AG09309 (cell line): ENCODE measurements at places on chromosomes 16 and 17.

GRCh38 chr17:4938688-4939545 lies 929 bp downstream of the SLC25A11 start:
- no peak for DNase-seq

DNA sequence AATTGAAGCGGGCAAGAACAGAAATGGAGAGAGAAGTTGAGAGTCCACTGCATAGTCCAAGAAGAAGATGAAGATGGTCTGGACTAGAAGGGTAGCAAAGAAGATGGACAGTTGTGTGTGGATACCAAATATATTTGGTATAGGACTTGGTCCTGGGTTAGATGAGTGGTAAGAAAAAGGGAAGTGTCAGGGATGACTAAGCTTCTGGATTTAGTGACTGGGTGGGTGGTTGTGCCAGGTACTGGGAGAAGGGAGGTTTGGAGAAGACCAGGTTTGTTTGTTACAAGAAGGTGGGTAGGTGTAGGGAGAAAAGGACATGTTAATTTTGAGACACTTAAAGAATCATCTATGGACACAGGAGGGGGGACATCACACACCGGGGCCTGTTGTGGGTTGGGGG lies 5.4 kb downstream of the VMP1 start:
- no peak for DNase-seq

- no peak for DNase-seq
Observed at GRCh38 chr17:50426814-50427787, 1.1 kb downstream of the ACSF2 start.

DNA sequence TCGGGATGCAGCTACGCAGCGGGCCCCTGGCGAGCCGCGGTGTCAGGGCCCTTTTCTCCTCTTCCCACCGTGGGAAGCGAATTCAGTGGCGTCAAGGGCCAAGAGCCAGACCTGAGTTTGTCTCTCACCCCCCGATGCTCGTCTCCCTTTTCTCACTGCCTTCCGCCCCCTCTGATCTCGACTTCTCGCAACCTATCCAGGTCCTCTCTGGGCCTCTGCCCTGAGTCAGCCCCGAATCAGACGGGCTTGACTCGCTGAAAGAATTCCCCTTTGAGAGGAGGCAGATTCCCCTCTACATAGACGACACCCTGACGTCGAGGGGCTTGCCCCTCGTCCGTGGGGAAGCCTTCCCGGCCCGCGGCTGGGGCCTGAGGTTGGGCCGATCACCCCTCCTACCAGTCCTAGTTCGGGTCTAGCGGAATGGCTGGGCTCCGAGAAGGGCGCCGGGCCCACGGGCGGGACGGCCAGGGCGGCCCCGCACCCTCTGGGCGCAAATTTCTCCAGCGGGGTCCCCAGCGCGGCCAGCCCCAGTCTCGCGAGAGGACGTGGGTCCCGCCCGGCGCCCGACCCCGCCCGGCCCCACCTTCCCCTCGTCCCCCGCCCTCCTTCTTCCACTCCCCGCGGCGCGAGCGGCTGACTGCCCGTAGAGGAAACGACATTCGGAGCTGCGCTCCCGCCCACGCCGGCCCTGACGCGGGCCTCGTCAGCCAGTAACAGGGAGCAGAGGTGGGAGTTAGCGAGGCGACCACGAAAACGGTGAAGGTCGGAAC lies at the start of gene GGNBP2:
Gene GGNBP2 (plus strand): TSS at position 613 of the 770 bp plus-strand sequence. CDS start 806 bp downstream, outside the sequence.
- DNase-seq = peak; percentile 60

GRCh38 chr17:42441371-42442195 lies 17.1 kb upstream of the ATP6V0A1 start:
- no peak for DNase-seq

DNA sequence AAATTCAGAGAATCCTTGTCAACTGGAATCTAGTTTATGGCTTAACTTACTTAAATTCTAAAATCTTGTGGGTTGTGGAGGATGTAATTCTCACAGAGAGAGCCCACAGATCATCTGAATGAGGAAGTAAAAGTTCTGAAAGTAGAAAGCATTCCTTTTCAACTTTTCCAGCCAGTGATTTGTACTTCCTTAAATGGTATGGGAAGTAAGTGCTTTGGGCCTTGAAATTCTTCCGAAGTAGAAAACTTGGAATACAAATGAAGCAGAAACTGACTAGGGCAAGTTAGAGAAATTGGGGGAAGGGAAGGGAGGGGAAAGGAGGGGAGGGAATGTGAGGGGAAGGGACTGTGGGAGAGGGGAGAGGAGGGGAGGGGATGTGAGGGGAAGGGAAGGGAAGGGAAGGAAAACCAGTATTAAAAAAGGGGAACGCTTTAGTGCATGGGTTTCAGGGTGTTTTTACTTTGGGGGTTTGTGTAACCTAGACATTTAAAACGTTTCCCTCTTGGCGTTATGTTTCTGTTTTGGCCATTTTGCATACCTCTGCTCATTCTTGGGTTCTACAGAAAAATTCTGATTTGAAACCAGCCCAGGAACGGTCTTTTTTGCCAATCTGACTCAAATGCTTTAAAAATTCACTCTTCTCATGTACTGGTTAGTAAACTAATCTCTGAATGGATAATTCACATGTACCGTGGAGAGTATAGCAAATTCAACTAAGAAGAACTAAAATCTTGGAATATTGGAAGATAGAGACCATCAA lies 15.5 kb upstream of the SNTB2 start:
- DNase-seq = no peak

DNA sequence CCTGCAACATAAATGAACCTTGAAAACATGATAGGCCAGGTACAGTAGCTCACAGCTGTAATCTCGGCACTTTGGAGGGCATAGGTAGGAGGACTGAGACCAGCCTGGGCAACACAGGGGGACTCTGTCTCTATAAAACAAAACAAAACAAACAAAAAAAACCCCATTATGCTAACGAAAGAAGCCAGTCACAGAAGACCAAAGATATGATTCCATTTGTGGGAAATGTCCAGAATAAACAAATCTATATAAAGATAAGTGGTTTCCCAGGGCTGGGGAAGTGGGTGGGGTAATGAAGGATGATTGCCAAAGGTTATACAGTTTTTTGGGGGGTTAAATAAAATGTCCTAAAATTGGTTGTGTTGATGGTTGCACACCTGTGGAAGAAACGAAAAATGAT lies 36.5 kb upstream of the SIAH1 start:
- DNase-seq = no peak

- DNase-seq = no peak
Observed at GRCh38 chr16:68216240-68216639, 19.7 kb downstream of the ESRP2 start.

- DNase-seq = no peak
Observed at GRCh38 chr17:77935121-77935571, 23.4 kb upstream of the TNRC6C start.

DNA sequence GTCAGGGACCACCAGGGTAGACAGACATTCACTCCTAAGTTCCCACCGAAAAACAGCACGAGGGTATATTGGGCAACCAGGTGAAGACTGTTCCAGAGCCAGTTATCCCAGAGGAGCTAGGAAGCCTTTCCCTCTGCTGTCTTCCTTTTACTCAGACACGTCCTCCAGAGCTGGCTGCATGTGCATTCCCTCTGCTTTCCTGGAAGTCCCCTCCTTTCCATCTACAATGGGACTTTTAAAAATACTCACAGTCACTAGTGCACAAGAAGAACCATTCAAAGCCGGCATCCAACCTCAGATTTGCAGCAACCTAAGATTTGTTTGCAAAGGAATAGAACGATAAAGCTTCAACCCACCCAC lies 32.5 kb upstream of the CRISPLD2 start:
- DNase-seq = no peak

GRCh38 chr17:82648742-82649331 lies 593 bp upstream of the WDR45B start:
- DNase-seq = no peak

GRCh38 chr17:16027708-16028584 lies 28.3 kb downstream of the TTC19 start:
- peak; percentile 85 for DNase-seq

DNA sequence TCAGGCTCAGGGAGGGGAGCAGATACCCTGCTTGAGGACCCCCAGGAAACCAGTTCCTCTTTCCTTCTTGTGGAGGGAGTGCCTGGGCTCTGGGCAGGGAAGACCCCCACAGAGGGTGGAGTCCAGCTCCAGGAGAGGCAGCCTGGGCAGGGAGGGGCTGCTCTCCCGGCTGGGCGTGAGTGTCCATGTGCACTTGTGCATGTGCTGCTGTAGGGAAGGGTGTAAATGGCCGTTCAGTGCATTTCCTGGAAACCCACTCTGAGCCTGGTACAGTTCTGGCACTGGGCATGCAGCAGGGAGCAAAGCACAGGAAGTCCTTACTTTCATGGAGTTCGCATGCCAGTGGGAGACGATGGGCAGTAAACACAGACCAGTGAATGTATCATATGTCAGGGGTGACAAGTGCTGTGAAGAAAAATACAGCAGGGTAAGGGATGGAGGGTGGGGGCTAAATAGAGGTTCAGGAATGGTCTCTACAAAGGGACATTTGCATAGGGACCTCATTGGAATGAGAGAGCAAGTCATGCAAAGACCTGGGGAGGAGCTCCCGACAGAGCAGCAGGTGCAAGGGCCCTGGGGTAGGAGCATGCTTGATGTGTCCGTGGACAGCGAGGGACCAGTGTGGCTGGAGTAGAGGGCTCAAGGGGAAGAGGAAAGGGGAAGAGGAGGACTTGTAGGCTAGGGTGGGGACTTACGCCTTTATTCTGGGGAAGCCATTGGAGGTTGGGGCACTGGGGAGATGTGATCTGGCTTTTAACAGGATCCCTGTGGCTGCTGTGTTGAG lies 5.5 kb downstream of the STARD3 start:
- DNase-seq = no peak

- DNase-seq = no peak
Observed at GRCh38 chr17:1597861-1598342, 30.7 kb downstream of the SLC43A2 start.

DNA sequence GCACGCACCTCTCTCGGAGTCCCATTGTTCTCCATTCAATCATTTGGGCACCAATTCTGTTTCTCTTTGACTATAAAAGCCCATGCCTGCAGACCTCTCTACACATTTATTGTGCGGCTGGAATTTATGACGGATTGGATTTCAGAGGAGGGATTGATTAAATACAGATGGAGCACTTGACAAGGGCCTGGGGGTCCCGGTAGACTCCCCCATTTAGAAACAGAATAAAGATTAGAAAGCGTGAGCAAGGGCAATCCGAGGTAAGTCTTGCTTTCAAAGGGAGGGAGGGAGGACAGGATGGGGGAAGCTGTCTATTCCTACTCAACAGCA lies 15.1 kb upstream of the PITPNM3 start:
- no peak for DNase-seq

- DNase-seq = no peak
Observed at GRCh38 chr17:5675625-5676421, 91.5 kb upstream of the NLRP1 start.

GRCh38 chr17:54982399-54982798 lies 13.8 kb downstream of the STXBP4 start:
- DNase-seq = no peak

GRCh38 chr17:57463103-57463885 lies 207.0 kb downstream of the MSI2 start:
- DNase-seq = no peak

DNA sequence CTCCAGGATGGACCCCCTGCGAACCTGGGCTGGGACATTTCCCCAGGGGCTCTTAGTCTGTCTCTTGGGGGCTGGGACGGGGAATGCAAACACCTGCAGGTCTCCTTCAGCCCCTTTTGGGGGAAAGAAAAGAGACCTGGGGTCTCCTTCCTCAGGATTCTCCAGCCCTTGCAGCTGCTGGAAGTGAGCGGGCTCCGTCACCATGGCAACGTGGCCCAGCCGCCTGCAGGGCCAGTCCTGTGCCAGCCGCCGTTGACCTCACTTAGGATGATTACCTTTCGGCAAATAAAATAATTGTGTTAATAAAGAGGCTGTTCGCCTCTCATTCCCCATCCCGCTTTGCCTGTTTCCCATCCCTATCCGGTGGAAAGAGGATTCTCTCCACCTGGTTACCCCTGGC lies 25.7 kb downstream of the MRM1 start:
- no peak for DNase-seq

GRCh38 chr16:14070555-14070876 lies 603 bp upstream of the MRTFB start:
- DNase-seq = no peak

GRCh38 chr16:27322858-27323780 lies 9.3 kb downstream of the IL4R start:
- no peak for DNase-seq

GRCh38 chr17:76477576-76477975 lies 10.2 kb downstream of the AANAT start:
- no peak for DNase-seq

DNA sequence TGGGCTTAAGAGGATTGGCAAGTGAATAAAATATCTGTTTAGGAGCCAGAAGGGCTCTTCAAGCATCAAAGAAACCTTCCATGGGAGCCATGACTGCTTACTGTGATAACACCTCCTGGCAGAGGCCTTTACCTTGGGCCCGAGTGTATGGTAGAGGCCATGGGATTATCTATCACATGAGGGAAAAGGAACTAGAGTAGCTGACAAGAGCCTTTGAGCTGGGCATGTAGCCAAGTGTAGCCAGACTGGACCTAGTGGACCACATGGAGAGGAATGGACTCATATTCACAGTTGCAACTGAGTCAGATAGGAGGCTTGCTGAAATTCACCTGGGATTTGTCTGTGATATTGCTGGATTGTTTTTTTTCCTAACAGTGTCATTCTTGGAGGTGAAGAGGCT lies 276.0 kb upstream of the ZFHX3 start:
- DNase-seq = no peak
